ENCODE measurements at places on chromosomes 12 and 14.
A peak's percentile ranks its signal among the peaks of the same experiment; 100 is the strongest.

DNA sequence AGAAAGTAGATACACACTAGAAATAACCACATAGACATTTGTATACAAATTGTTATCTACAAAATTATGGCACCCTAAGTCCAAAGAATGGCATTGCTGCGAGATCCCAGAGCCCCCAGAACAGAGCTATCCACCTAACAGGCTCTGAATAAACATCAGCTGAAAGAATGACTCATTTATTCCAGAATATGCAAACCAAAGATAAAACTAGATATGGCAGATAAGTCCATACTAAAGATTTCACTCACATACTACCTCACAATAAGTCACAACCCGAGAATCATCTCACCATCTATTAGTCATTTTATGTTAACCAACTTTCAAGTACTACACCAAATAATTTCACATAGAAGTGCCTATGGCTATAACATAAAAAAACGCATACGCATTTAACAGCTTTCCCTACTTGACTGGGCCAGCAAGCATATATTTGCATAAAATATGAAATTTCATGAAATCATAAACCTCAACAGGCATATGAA, 5.6 kb downstream of the CNIH1 start:
- DNase-seq: no peak

- peak; percentile 59 for DNase-seq
Measured at GRCh38 chr12:29427964-29428363, 47.0 kb upstream of the ERGIC2 start.

- peak; percentile 34 for DNase-seq
Measured at GRCh38 chr12:2383325-2384028, 330.7 kb downstream of the CACNA1C start.

- DNase-seq: no peak
Measured at GRCh38 chr12:43789941-43790340, 16.2 kb downstream of the TWF1 start.

GRCh38 chr12:113759135-113759534, 207.0 kb downstream of the RBM19 start:
- DNase-seq: no peak

GRCh38 chr14:34161351-34162082, 210.6 kb upstream of the EGLN3 start:
- no peak for DNase-seq

DNA sequence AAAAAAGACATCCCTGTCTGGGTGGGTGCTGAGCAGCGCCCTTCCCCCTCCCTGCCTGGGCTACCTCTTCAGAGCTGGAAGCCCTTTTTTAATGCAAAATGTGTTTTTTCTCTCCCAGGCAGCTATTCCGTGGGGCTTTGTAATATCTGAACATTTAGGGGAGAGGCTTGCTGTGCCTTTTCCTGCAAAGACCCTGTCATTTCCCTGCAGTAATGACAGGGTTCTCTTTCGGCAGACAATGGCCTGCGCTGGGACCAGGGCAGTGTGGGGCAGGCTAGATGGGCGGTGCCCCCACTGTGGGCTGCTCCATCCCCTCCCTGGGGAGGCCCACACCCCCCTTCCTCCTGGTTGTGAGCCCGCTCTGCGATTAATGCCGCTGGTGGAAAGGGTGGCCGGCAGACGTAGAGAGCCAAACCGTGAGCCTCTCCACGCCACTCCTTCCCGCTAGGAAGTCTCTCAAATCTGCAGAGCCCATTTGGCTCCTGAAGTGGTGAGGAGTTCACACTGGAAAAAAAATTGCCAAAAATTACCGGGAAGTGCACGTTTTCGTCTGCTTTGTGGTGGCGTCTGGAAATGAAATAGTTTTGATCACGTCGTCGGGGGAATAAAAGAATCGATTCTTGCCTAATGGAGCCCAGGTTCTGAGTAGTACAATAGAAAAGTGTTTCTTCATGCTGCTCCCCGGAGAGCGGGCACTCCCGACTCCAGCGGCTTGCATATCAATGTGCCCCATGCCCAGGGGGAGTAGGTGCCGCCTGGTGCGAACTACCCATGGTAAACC, 31.5 kb downstream of the KIF26A start:
- DNase-seq: no peak

- DNase-seq: no peak
Measured at GRCh38 chr14:59036134-59036533, 152.3 kb upstream of the DAAM1 start.

- DNase-seq: no peak
Measured at GRCh38 chr14:34043627-34044372, 92.9 kb upstream of the EGLN3 start.

- DNase-seq: no peak
Measured at GRCh38 chr12:23482571-23482970, 466.9 kb downstream of the SOX5 start.

DNA sequence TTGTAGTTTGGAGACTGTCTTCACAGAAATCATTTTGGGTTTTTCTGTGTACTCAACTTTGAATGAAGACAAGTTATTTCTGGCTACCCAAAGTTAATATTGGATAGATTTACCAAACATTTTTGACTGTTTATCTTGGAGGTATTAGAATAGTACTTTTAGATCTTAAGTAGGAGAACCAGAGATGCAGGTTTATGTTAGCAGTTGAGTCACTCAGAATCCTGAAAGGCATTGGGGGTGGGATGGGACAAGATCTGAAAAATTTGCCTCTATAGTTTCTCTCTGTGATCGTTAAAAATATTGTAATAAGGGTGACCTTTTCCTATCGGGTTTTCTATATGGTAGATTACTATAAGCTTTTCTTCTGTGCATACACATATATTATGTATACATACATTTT, 112.3 kb downstream of the TTC6 start:
- no peak for DNase-seq

- no peak for DNase-seq
Measured at GRCh38 chr12:113457710-113458109, 14.0 kb downstream of the LHX5 start.

DNA sequence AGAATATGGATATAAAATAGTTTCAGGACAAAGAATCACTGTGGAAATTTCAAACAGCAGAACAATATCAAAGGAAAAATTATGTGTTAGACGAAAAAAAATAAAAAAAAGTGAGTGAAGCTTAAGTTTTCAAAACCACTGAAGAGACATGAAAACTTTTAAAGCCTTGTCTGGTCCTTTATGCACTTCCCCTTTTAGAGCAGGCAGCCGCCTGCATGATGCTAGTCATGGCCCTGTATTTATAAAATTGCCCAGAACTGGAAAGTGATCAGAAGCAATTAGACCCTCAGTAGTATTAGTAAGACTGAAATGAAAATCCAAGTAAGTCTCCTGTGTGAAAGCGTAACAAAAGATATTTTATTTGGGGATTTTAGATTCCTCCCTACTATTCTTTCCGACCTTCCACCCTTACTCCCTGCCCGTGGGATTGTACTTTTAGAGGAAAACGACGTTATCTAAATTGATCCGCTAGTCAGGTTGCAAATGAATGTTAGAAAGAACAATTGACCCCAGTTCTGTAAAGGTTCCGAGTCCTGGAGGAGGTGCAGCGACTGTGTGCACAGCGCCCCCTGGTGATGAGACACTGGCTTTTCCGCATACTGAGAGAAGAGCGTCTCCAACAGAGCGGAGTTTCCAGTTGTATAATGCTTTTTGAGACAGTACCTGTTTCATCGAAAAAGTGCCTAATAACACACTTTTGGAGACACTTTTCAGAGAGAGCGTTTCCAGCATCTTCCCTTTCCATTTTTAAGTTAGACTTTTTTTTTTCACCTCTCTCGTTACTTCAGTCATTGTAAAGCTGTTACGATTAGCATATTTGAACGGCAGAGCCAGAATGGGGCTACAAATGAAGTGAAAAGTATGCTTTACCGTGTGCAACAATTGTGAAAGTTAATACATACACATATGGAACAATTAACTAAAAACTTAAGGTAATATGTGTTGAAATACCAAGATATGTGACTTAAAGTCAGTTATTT, 12.4 kb downstream of the MGST1 start:
- DNase-seq: peak; percentile 46

DNA sequence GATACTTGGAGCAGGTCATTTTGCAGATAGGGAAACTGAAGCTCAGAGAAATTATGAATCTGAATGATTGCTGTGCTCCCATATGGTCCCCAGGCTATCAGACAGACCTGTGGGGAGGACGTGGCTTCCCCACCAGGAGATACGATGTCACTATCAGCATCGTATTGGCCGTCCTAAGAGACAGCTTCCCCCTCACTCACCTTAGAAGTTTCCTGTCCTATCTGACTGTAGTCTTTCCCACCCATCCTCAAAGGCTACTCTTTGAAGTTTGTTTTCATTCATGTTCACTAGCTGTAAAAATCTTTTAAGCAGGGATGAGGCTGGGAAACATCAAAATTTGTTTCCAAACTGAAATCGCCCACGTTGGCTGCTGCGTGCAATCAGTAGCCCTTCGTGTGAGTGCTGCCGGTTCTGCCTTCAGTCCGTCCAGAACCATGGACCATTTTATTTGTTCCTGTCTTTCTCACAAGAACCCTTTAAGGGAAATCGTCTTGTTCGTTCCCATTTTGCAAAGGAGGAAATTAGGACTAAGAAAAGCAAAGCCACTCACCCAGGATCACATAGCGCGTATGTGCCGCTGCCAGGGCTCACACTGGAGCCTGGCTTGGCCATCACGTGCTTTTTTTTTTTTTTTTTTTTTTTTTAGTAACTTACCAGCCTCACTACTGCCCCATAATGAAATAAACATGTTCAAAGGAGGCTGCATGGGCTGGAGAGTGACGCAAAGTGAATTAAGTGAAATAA, 1.0 kb upstream of the KDM2B start:
- peak; percentile 49 for DNase-seq

- DNase-seq: no peak
Measured at GRCh38 chr12:50411051-50411660, 10.5 kb downstream of the LARP4 start.

GRCh38 chr14:29799464-29800095, 128.1 kb downstream of the PRKD1 start:
- no peak for DNase-seq

Data from CD14-positive monocyte (primary cell).